Omental fat pad (tissue), 4 donors: ENCODE measurements at places on chromosomes 4 and X.

DNA sequence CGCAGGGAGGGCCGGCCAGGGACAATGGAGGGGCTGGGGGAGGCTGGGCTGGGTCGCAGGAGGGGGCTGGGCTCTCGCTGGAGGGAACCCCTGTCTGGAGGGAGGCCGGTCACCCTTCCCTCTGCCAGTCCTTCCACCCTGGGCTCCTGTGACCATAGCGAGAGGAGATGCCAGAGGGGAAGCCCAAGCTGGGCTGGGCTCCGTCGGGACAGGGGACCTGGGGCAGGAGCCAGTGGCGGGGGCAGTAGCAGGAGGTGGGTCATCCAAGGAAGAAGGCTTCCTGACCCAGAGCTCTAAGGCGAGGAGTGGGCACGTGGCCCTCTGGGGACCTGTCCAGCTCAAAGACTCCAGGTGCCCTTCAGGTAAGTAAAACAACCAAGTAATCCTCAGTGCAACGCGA lies 16.9 kb downstream of the CTAG1B start:
- no peak for DNase-seq

- DNase-seq, result no peak
Measured at GRCh38 chrX:120426599-120426998, 42.5 kb downstream of the LAMP2 start.

- peak; percentile 46 for DNase-seq
Measured at GRCh38 chrX:1392376-1393068, 609 bp upstream of the SLC25A6 start.

GRCh38 chr4:52665592-52665991 lies 6.5 kb upstream of the USP46 start:
- no peak for DNase-seq

DNA sequence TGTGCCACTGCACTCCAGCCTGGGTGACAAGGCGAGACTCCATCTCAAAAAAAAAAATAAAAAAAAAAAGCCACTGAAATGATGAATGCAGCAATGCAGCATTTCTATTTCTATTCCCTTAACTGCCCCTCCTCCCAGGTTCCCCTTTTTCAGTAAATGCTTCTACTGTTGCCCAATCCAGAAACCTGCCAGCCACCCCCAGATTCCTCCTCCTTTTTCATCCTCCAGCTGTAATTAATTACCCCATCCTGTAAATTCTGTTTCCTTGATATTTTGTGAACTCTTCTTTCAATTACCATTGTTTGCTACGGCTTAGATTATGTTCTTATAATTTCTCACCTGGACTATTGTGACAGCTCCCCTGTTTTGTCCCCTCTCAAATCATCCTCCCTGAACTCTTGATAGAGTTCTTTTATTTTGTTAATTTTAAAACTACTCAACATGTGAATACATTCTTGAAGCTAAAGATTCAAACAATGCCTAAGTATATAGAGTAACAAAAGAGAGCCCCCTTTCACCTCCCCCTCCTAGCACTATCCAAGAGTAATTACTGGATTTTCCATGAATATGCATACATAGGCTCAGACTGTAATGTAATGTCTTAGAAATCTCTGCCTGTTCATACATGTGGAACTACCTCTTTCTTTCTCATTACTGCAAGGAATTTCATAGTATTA lies 140.6 kb upstream of the GPC4 start:
- DNase-seq, result no peak

- no peak for DNase-seq
Measured at GRCh38 chrX:23644744-23645143, 22.5 kb upstream of the PRDX4 start.

GRCh38 chr4:37685823-37686372 lies 278 bp downstream of the RELL1 start:
- DNase-seq, result no peak

DNA sequence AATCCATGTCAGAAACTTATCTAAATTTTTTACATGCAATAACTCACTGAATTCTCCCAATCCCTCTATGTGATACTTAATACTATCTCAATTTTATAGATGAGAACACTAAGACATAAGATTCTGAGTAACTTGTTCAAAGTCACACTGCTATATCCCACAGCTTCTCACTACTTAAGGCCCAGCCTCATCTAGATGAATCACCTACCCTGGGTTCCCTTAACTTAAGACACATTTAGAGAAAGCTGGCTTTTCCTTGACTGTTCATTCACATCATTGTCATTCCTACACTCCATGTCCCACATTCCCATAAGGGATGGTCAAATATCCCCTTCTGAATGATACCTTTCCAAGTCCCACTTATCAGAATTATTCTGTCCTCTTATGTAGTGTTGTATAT lies 21.0 kb downstream of the TNIP3 start:
- DNase-seq, result no peak

GRCh38 chr4:79385641-79386040 lies 22.4 kb downstream of the GK2 start:
- DNase-seq, result no peak
